Neural crest cell (in vitro differentiated cells): ENCODE measurements at places on chromosomes 16 and 17. TPM values are rescaled to one million over a fixed set of nuclear protein-coding genes. Genes with fewer than 3 reads are reported as not detected.

DNA sequence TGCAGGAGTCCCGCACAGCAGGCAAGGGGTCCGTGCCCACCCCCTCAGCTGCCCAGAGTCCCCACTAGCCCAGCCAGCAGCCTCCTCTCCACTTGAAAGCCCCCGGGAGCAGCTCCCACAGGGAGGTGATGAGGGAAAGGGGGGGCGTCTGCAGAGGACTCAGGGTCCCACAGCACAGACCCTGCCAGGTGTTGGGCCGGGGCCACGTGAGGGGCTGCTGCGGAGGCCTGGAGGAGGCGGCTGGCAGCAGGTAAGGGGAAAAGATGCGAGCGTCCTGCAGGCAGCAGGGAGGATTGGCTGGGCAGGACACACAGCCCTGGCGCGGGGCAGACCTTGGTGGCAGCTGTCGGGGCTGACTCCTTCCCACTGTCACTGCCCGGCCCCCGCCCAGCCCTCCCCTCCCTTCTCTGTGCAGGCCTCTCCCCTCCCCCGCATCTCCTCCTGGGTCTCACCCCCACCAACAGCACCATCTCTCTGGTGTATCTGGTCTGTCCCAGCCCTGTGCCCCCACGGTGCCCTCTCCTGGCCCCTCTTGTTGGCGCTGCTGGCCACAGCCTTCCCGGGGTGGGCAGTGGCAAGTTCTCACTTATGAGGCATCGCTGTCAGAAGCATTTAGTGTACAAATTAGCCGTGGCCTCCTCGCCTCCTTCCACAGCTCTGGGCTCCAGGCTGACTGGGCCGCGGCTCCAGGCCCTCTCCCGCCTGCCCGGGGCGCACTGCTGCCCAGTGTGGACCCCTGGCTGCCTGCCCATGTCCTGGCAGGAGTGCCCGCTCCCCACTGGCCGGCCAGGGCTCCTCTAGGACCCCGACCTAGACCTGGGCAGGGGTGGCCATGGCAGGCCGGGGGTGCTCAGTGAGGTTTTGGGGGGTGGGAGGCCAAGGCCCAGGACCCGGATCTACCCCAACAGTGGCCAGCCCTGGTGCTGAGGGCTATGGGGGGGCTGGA, 4.4 kb upstream of the PRR35 start:
- no peak for DNase-seq
- H3K4me1 ChIP-seq: peaks cover 10% of the 10 kb centered on the region
- peaks cover 22% of the 10 kb centered on the region for H3K27me3 ChIP-seq
- no peak overlapping the region for H3K27ac ChIP-seq

DNA sequence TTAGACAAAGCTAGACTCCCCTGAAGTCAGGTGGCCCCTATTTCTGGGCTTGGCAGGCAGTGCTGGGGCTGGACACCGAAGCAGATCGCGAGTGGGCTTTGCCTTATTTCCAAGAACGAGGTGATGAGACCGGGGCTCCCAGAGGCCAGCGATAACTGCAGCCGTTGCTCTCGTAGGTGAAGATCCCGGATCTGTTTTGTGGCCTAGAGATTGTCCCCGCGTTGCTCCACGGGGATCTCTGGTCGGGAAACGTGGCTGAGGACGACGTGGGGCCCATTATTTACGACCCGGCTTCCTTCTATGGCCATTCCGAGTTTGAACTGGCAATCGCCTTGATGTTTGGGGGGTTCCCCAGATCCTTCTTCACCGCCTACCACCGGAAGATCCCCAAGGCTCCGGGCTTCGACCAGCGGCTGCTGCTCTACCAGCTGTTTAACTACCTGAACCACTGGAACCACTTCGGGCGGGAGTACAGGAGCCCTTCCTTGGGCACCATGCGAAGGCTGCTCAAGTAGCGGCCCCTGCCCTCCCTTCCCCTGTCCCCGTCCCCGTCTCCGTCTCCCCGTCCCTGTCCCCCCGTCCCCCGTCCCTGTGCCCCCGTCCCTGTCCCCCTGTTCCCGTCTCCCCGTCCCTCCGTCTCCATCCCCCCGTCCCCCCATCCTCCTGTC, 1.5 kb upstream of the TBCD start:
- H3K36me3 ChIP-seq: peaks cover 33% of the 10 kb centered on the region
- peak overlapping the region; percentile 88 for H3K4me3 ChIP-seq
- H3K27ac ChIP-seq: no peak overlapping the region
- DNase-seq: no peak

DNA sequence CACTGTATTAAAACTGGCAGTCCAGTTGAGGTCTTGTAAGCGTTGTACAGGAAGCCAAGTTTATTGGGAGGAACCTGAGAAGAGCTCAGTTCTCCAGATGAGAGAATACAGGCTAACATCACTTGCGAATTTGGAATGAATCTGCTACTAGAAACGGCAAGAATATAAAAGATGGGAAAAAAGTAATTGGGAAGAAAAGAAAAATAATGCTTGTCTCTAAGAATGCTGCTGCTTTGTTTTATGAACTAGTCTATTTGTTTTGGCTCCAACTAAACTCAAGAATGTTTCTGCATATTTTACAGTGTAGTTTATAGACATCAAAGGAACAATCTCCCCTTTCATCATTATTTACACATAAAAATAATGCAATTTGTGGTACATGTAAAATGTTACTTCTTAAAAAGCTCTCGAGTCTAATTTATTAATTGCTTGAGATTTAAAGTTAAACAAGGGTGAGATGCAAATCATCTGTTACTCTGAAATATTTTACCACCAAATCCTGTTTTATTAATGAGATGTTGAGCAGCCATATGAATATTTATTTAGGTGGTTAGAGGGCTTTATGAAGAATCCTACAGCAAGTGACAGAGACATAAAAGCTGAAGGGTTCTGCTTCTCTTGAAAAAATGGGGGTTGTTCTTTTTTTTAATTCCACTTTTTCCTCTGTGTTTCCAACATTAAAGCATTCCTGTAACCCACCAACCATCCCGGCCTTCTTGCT, 162.1 kb upstream of the AXIN2 start:
- no peak overlapping the region for H3K4me3 ChIP-seq
- DNase-seq: no peak
- H3K27me3 ChIP-seq: no peaks in the 10 kb centered on the region
- H3K4me1 ChIP-seq: peaks cover 26% of the 10 kb centered on the region
- H3K36me3 ChIP-seq: peaks cover 2% of the 10 kb centered on the region

DNA sequence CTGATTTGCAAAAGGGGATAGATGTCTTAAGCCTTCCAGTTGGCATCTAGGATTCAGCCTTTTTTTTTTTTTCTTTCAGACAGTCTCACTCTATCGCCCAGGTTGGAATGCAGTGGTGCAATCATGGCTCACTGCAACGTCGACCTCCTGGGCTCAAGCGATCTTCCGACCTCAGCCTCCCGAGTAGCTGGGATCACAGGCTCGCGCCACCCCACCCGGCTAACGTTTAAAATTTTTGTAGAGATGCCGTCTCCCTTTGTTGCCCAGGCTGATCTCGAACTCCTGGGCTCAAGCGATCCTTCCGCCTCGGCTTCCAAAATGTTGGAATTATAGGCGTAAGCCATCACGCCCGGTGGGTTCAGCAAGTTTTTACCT, 571 bp upstream of the CCP110 start:
- no peaks in the 10 kb centered on the region for H3K27me3 ChIP-seq
- peak overlapping the region; percentile 98 for H3K4me3 ChIP-seq
- no peak overlapping the region for H3K27ac ChIP-seq
- H3K4me1 ChIP-seq: peaks cover 58% of the 10 kb centered on the region
- DNase-seq: no peak

KRT31 gene
- total RNA-seq: not detected in 2 replicates
